RKO (cell line): ENCODE measurements at places on chromosomes 6 and 20.

- no peak for DNase-seq
These were observed 175.7 kb upstream of the AKAP12 start for GRCh38 chr6:151063842-151064647.

- no peak for DNase-seq
These were observed at the start of gene ATP9A for GRCh38 chr20:51767867-51768758. TSS of gene ATP9A (minus strand) at chr20:51768390. CDS start at chr20:51768369, 21 bp downstream.

DNA sequence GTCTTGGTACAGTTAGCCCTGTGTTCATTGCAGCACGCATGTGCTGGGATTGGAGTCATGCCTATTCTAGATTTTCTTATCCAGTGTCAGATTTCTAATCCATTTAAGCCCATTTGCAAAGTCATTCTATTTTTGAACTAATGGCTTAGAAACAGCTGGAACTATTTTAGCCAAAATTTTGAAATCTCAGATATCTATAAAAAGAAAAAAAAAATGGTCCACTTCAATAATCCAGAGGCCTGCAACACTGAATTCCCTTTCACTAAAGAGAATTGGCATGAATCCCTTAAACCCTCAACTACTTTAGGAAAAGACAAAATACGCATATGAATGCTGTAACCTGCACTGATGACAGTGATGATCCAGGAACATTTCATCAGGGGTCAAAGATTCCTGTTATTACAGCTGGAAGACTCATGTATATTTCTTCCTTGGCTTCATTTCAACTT, 1.5 kb downstream of the COL21A1 start:
- no peak for DNase-seq

DNA sequence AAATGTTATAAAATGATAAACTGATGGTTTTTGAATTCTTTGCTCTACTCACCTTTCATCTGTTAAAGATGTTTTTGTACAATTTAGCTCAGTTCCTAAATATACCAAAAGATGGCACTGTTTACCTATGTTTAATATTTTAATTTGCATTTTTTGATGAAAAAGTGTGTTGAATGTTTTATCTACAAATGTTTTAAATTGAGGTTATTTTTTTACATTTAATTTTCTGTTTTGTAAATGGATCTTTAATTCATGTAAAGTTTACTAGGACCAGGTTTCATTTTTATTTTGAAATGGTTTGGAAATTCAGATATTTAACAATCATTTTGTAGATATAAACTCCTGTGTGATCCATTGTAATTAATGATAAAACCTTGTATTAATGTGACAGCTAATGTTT, 30.0 kb downstream of the CDKAL1 start:
- DNase-seq: peak; percentile 13

- no peak for DNase-seq
These were observed 94.8 kb downstream of the IPCEF1 start for GRCh38 chr6:154261688-154262397.
